ENCODE measurements at places on chromosomes 7 and 10.

DNA sequence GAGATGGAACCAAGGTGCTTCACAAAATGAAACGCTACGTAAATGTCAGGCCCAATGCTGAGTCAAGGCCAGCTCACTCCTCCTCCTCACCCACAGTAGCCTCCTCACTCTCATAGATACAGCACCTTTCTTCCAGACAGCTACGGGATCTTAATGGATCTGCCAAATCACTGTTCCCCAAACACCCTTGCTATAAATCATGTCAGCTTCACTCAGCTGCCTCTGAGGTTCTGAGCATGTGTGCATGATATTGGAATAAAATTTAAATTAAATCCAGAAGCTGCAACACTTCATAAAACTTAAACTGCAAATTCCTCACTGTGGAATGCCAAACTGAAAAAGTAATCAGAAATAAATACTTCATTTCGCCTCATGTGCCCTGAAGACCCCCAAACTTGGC is 14.7 kb upstream of the CPXM2 start:
- DNase-seq, result no peak

- no peak for DNase-seq
Measured at GRCh38 chr10:86436963-86437362, 70.4 kb upstream of the GRID1 start.

- DNase-seq, result no peak
Measured at GRCh38 chr7:80950550-80950967, 31.7 kb upstream of the SEMA3C start.

GRCh38 chr10:9222917-9223316 is 1168.4 kb downstream of the GATA3 start:
- DNase-seq, result no peak

GRCh38 chr7:1156782-1157535 is 3.0 kb downstream of the ZFAND2A start:
- DNase-seq, result no peak

- DNase-seq, result no peak
Measured at GRCh38 chr7:82445271-82445670, 1.7 kb upstream of the CACNA2D1 start.

- no peak for DNase-seq
Measured at GRCh38 chr10:10520491-10521385, 496.9 kb upstream of the CELF2 start.

- DNase-seq, result no peak
Measured at GRCh38 chr10:9311702-9312499, 1257.4 kb downstream of the GATA3 start.
